ENCODE measurements at places on chromosomes 2 and 18.
A peak's percentile ranks its signal among the peaks of the same experiment; 100 is the strongest.

GRCh38 chr2:54084600-54084999 lies 30.8 kb upstream of the ACYP2 start:
- DNase-seq: peak; percentile 42

GRCh38 chr2:10978090-10978670 lies 66.4 kb downstream of the KCNF1 start:
- no peak for DNase-seq

- no peak for DNase-seq
Observed at GRCh38 chr2:8638327-8638726, 43.5 kb upstream of the ID2 start.

GRCh38 chr2:221758076-221758475 lies 186.0 kb upstream of the EPHA4 start:
- no peak for DNase-seq

- DNase-seq: no peak
Observed at GRCh38 chr2:58497168-58497567, 256.0 kb upstream of the FANCL start.
